ENCODE measurements at places on chromosomes 12 and 14.
A peak's percentile ranks its signal among the peaks of the same experiment; 100 is the strongest.

- DNase-seq = no peak
Measured at GRCh38 chr14:38948171-38948570, 154.9 kb downstream of the SEC23A start.

DNA sequence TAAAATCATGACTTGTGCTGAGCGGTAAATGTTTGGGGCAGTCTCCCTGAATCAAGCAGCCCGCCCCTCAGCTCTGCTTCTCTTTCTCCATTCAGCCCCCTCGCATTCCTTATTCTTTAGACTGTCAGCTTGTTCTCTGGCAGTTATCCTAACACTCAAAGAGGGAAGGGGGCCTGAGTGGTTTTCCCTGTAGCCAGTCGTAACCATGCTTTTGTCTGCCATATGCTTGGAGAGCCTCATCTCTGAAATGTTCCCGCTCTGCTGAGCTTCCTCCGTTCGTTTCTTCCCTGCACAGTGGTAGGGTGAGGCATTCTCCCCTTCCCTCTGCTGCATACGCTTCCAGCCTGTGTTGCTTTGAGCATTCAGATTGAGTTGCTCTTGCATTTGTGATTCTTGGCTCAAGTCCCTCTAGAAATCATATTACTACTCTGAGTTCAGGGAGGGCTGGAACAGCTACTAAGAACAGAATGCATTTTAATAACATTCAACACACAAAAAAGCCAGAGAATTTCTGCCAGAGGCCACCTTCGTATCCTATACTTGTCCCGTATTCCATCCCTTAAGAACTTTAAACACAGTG, 119.7 kb downstream of the FBXL14 start:
- peak; percentile 59 for DNase-seq

GRCh38 chr14:32039401-32040030, 37.6 kb upstream of the ARHGAP5 start:
- no peak for DNase-seq

- no peak for DNase-seq
Measured at GRCh38 chr12:79555028-79555925, 135.5 kb downstream of the PAWR start.

DNA sequence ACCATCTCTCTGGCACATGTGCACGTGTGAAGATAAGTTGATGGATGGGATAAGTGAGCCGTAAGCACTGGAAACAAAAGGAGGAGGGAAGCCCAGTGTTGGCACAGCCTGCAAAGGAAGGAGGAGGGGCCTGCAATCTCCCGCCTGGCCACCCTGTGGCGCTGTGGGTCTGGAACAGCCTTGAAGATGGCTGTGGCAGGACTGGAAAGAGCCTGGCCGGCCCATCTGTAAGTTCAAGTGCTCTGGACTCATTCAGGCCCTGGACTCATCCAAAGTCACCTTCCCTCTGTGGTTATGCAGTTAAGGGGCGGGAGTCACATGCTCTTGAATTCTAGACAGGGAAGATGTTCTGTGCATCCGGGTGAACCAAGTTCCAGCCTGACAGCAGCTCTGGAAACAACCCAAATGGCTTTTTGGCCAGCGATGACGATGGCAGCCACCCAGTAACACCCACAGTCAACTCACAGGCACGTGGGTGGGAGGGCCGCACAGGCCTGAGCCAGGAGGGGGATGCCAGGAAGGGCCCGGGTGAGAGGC, 50.4 kb downstream of the CHGA start:
- peak; percentile 97 for DNase-seq

DNA sequence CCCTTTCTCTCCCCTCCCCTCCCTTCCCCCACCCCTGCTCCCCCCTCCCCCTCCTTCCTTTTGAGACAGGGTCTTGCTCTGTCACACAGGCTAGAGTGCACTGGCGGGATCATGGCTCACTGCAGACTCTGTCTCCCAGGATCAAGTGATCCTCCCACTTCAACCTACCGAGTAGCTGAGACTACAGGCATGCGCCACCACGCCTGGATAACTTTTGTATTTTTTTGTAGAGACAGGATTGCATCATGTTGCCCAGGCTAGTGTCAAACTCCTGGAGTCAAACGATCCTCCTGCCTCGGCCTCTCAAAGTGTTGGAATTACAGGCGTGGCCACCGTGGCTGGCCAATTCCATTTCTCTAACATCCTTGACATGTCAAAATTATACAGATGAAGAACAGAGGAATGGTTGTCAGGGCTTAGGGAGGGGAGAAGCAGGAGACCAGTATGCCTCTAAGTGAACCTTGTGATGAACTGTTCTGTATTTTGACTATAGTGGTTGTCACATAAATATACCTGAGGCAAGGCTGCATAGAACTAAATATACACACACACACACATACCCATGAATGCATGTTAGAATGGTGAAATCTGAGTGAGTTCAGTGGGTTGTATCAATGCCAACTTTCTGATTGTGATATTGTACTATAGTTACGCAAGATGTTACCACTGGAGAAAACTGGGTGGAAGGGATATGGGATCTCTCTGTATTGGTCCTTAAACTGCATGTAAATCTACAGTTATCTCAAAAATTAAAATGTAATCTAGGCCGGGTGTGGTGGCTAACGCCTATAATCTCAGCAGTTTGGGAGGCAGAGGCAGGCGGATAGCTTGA, 3.6 kb upstream of the CFAP73 start:
- DNase-seq = no peak

DNA sequence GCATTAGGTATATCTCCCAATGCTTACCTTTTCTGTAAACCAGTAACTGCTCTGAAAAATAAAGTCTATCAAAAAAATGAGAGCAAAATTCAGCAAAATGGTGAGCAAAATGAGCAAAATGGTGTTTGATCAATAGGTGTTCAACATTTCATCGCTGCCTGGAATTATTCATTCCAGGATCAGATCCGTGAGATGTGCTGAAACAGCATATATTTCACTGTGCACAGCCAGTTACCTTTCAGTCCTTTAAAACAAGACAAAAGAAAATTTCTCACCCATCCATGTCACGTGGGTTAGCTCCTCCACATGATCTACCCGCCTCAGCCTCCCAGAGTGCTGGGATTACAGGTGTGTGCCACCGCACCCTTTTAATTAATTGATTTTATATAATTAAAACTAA, 8.1 kb upstream of the FGF23 start:
- no peak for DNase-seq

- DNase-seq = no peak
Measured at GRCh38 chr12:50686406-50686805, 77.5 kb upstream of the ATF1 start.

DNA sequence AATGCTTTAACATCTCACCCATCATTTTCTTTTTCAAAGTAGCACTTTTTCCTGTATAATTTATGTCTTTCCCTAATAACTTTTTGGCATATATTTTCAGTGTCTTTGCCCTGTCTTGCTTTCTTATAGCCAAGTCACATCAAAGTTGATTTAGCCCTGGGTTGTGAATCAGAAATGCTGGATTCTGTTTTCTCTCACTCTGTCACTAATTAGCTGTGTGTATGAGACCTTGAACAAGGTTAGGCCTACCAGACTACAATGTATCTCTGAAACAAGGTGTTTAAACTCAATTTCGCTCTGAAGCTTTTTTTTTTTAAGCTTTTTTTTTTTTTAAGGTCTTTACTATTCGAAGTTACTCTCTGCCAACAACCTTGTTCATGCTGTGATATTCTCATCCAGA, 25.7 kb downstream of the CNOT2 start:
- no peak for DNase-seq
